Motor neuron (in vitro differentiated cells): ENCODE measurements at places on chromosomes 6 and 20.

GRCh38 chr6:167399051-167399387 lies 74.1 kb downstream of the TTLL2 start:
- no peak for ATAC-seq

DNA sequence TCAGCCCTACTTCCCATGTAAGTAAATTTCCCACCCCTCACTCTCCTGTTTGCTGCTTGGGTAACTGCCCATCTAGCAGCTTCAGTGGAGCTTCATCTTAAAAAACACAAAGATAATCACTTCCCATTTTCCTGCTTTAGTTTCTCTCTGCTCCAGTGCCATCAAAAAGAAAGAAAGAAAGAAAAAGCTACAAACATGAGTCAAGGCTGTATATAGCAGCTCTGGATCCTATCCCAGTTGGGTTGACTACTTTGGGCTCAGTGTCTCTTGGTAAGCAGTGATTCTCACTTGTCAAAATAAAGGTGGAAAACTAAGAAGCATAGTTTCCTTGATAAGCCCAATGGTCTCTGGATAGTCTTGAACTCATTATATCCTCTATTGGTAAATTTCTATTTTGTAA lies 48.7 kb upstream of the SRPK1 start:
- no peak for ATAC-seq

- ATAC-seq, result no peak
Observed at GRCh38 chr20:7226156-7226555, 458.7 kb downstream of the BMP2 start.

- ATAC-seq, result peak; percentile 17
Observed at GRCh38 chr6:135540207-135540840, 42.8 kb upstream of the AHI1 start.

DNA sequence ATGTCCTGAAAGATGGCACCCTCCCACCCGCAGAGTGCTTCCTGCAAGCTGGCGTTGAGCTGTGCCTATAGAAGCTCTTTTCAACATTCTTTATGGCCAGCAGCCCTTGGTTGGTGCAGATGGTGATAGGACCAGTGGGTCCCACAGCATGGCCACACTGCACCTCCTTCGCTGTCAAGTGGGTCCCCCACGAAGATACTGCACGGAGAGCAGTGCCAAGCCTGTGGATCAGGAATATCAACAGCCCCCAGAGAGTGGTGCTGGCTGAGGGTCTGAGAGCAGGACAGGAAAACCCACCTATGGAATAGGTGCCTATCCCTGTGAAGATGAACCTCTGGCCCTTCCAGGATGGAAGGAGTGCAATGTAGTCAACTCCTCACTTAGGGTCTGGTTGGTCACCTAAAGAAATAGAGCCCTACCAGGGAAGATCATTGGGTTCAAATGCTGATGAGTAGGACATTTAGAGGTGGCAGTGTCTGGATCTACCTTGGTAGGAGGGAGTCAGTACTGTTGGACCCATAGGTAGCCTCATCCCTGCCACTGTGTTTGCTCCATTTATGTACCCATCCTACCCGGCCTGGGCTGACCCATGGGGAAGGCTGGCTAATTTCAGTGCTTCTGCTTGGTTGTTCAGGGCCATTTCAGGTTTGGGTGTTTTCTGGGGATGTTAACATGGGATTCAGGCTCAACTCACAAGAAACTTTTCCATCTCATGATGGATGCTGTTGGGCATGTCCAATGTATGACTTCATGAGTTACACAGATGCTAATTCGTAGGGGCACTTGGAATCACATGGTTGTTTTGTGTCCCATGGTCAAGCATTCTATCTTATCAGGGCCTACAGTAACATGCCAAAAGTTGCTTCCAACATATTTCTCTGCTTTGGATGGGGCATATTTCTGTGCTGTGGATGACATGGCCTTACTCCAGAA lies 33.4 kb upstream of the MICB start:
- ATAC-seq, result no peak

GRCh38 chr6:5108068-5108467 lies 22.9 kb downstream of the PPP1R3G start:
- no peak for ATAC-seq

DNA sequence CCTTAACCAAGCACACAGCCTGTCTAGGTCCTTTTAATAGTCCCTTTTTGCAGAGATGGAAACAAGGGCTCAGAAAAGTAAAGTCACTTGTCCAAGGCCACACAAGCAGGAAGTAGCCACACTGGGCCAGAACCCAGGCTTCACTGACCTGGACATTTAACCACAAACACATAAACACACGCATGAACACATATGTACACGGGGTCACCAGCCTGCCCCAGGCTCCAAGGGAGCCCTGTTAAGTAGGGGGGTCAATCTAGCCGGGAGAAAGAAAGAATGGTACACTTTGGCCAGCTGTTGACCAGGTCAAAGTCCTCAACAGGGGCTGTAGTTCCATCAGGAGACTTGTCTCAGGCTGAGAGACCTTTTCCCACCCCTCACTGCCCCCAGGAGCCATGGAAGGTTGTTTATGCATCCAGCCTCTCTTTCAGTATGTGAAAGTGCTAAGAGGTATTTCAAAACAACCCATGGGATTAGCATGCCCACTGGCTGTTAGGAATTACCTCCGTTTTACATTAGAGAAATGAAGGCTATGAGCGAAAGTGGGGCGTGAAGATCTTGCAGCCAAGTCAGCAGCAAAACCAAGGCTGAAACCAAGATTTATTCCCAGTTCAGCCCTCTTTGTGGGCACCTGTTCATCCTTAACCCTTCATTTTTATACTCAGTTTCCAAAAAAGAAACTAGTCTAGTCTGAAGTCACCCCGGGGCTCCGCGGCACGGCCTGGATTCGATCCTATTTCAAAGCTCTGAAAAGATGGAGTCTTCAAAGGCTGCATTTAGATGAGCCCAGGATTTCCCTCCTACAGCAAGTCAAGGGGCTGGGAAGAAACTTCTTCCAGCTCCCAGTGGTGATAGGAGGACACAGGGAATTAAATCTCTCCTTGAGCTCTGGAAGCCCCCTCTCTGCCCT lies 9.8 kb downstream of the SDC4 start:
- no peak for ATAC-seq

DNA sequence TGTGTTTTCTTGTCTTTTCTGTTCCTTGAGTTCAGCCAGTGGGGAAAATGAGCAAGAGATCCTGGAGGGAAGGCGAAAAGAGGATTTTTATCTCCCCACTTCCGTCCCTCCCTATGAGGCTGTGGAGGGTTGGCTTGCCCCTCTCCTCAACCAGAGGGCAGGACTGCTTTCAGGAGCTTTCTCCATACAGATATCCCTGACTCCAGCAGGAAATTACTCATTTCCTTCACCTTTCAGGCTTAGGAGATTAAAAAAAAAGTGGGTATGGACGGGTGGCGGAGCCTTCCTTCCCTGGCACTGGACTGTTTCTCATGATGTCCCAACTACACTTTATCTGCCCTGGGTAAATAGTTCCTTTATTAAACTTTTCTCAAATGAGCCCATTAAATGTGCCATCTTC lies 241.2 kb downstream of the FRK start:
- no peak for ATAC-seq

GRCh38 chr6:24272553-24272952 lies 85.3 kb downstream of the DCDC2 start:
- ATAC-seq, result peak; percentile 64

DNA sequence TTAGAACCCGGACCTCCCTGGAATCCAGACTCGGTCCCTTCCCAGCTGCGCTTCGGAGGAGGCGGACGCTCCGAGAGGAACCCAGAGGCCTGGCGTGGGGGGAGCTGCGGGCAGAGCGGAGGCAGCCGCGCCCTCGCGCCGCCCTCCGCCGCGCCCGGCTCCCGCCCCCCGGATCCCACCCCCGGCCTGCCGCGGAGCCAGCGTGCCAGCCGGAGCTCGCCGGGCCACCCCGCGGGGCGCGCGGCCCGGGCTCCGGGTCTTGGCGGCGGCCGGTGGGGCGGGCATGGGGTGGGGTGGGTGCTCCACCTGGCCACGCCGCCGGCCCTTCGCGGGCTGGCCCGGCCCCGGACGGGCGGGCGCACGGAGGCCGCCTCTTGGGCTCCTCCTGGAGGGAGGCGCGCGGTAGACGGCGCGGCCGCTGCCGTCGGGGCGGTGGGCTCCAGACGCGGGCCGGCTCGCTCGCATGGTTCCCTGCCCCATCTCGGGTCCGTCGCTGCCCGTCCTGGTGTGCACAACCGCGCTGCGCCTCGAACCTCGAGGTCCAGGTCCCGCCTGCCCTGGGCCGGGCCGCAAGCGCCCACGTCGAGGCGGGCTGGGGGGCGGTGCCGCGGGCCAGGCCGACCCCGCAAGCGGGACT lies 592 bp upstream of the CDYL start:
- ATAC-seq, result peak; percentile 72

DNA sequence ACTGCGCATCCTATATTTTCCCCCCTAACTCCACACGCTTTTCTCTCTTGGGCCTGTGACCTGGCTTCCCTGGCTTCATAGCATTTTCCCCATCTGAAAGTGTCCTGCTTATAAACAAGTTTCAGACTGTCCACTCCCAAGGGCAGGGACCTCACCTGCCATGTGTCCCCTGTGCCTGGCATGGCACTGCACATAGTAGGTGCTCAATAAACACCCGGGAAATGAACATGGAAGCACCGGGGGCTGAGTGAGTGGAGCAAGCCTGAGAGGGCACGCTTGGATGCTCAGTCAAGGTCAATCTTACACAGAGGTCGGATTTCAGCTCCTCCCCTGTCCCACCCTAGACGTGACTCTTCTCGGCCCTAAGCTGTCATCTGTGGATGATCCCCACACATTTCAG lies 96.9 kb downstream of the NFATC2 start:
- ATAC-seq, result no peak

GRCh38 chr6:44151348-44152108 lies 7.1 kb upstream of the CAPN11 start:
- peak; percentile 84 for ATAC-seq

DNA sequence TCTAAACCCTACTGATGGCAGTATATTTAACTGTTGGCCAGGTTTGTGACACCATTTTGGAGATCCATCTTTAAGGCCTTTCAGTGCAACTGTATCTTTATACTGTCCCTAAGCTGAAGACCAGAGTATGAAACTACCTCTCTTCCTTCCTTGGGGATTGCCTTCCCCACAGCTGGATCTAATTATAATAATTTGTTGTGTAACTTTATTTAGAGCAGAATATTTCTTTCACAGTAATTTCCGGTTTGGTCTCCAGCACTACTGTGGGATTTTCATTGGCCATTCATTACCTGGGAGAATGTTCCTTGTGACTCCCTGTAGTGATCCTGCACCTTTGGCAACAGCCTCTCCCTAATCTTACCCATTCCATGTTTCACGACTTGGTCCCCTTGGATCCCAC lies 75.2 kb downstream of the AKAP7 start:
- ATAC-seq, result no peak

GRCh38 chr6:110233770-110234374 lies 53.6 kb downstream of the CDC40 start:
- ATAC-seq, result no peak

DNA sequence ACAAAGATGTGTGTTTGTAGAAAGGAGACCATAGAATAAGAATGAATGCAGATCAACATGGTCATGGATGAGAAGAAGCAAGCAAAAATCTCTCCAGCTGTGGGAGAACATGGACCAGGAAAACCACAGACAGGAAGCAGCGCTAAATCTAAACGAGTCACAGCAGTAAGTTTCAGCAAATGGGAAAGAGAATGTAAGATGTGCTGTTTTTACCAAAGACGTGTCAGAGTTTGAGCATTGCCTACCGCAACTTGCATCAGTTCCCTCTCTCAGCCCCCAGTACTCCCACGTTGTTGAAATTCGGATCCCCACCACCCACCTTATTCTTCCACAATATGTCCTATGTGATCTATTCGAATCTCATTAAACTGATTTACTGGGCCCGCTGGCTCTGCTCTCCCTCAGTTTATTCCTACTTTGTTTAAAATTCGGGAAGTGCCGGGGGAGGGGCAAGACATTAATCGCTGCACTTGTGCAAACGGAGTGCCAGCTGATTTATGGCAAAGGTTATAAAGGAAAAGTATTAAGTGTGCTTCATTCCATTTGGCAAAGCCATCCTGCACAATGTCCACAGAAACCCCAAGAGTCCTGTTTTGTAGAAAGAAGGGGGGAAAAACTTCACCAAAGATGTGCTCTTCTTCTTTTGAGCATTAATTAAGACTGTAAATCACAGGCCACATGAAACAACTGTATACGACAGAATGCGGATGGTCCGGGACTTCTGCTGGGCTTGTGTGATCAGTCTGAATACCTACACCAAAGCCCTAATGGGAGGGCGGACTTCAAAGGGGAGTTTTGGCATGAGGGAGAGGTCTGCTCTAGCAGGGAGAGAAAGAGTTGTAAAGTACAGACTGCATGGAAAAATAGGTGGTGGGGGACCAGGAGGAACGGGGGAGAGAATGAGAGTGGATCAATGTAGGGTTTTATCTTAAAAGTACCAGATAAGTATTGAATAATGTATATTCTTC lies 59.1 kb upstream of the PRDM1 start:
- no peak for ATAC-seq

DNA sequence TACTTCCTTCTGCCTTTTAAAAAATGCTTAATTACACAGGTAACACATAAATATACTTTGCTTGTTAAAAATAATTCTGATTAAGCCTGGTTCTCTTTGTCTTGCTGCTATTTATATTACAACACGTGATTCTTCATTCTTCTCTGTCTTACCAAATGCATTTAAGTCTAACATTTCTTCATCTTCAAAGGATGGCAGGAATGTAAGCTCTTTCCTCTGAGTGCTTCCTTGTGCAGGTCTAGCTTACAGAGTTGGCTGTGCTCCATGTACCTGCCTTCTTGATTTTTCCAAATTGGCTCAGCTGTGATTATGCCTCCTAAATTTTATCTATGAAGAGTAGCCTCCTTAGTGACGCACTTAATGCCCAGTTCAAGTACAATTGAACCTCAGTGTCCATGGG lies 44.4 kb downstream of the RNF144B start:
- no peak for ATAC-seq

DNA sequence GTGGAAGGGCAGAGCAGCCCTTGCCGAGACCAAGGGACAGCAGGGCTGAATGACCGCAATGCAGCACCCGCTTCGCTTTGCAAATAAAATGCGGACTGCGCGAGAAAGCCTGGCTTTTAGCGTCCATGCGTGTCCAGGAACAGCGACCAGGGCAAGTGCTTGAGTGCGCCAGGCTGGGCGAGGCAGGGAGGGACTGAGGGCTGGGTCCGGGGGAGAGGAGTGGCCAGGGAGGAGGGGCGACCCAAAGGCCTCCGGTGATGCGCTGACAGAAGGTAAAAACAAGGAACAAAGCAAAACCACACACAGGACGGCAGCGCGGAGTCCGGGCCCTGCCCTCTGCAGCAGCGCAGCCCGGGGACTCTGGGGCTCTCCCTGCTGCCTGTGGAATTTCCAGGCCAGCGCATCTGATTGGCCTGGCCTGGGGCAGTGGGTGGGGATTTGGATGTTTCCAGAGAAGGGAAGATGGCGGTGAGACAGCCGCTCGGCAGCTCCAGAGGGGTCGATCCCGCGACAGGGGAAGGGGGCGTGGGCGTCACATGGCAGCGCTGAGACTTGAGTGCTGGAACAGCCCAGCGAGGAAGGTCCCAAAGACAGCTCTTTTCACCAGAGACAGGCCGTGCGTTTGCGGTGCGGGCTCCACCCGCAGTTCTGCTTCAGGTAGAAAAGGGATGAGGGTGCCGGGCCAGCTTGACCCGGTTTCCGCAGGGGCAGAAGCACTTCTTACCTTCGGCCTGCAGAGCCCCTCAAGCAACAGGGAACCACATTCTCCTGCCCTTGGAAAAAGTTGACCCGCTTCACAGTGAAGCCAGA lies 51.8 kb downstream of the SSR1 start:
- peak; percentile 98 for ATAC-seq
